Nephron progenitor cell (in vitro differentiated cells): ENCODE measurements at places on chromosomes 5 and 9.

DNA sequence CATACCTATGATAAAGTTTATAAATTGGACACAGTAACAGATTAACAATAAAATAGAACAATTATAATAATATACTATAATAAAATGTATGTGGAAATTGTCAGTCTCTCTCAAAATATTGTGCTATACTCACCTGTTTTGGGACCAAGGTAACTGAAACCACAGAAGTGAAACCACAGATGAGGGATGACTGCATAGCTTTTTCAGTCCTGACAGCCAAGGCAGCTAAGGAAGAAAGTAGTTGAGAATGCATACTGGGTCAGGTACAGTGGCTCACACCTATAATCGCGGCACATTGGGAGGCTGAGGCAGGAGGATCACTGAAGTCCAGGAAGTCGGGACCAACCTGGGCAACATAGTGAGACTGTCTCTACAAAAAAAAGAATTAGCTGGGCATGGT is 8.9 kb downstream of the SRP19 start:
- no peak for DNase-seq

GRCh38 chr5:10580531-10581423 is 16.9 kb downstream of the ANKRD33B start:
- DNase-seq = no peak

DNA sequence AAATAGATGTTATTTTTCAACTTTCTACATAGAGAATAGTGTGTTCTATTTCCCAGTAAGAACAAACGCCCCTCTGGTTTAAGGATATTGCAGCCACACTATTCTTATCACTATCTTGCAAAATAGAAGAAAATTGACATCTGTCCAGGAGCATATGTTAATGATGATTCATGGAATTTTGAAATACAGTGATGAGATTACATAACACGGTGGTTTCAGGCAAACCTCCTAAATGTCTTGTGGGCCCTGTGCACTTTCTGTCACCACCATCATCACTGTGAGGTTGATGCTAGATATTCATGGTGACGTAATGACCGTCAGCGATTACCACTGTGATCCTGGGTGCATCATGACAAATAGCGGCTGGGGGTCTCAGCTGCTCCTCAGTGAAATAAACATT is 48.1 kb downstream of the CFAP90 start:
- no peak for DNase-seq

DNA sequence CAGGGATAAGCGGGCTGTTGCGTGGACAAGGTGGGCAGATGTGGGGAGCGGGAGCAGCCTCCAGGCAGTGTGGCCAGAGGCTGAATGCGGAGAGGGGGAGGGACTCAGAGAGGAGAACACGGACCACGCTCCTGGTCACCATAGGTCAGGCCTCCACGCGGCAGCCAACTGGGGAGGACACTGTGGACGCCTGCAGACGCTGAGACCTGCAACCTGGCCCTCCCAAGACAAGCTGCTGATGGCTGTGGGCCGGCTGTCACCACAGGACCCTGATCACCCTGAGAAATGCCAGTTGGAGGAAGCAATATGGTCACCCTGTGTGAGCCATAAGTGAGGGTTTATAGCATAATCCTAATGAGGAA is 16.8 kb downstream of the LPCAT1 start:
- no peak for DNase-seq

DNA sequence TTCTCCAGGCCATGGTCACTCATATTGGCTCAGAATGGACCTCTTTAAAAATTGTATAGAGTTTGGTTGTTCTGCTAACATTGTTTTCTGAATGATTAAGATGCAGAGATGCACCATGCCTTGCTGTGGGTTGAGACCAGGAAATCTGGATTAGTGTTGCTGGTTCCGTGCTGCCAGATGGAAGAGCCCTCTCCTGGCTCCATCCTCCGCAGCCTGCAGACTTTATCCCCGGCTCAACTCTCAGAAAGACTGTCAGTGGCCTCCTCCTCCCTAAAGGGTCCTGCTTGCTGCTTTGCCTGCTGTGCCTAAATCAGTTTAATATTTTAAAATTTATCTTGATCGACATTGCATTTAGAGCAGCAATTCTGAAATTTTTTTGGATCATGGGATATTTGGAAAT is 196.7 kb downstream of the TENT4A start:
- no peak for DNase-seq

GRCh38 chr5:92886751-92887150 is 694.3 kb downstream of the NR2F1-AS1 start:
- DNase-seq = no peak

- DNase-seq = peak; percentile 25
These were observed 74.6 kb downstream of the MRPL36 start for GRCh38 chr5:1724822-1725602.

- no peak for DNase-seq
These were observed 55.2 kb downstream of the RIC1 start for GRCh38 chr9:5684101-5684500.

- peak; percentile 75 for DNase-seq
These were observed 507.8 kb downstream of the MAT2B start for GRCh38 chr5:164013077-164013670.

DNA sequence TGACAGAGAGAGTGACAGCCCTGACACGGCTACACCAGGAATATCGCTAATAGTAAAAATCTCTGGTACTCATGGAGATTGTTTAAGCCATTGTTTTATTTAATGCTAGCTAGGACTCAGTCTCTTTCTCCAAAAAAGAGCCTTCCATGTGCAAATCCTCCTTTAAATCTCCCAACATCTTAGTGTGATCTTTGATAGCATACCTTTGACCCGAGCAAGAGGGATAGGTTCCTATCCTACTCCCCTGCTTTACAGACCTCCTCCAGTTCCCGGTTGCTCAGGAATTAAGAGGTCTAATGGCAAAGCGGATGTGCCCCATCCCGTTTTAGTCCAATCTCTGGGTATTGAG is 663 bp upstream of the FRMD3 start:
- DNase-seq = no peak

DNA sequence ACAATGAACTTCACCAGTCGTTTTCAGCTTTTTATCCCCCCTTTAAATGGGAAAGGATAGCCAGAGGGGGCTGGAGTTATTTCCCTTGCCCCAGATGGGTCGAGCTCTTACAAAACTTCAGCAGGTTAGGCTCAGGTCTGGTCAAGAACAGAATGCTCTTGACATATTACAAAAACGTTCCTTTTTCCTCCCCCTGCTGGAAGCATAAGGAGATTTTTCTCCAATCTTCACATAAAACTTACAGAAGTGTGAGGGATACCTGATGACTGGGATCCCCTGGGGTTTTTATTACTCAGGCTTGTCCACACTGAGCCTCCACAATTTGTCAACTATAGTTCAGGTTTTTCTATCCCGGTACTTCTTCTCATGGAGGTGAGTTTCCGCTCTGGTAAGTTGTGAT is 60.8 kb downstream of the CSF2 start:
- no peak for DNase-seq

DNA sequence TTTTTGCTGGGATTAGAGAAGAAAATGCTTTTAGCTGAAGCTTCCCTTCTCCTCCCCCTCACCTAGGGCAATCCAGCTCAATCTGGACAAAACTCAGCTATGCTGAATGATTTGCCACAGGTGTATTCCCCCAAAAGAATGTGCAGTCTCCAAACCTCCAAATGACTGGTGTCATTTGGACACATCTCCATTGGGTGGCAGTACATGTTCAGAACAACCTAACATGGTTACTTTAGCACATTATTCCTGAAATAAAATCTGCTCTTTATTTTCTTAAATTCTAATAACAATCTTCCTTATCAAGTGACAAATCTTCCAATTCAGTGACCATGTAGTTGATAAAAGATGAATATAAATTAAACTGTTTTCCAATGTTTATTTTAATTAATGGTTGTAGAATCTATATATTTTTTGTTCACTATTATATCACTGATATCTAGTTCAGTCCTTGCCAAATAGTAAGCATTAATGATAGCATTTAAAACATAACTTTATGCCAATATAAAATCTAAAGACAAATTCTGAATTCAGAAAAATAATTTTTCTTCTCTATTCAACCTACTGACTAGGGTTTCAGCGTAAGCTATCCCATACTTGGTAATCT is 61.3 kb upstream of the MOCS2 start:
- DNase-seq = peak; percentile 15

- DNase-seq = no peak
These were observed 30.9 kb upstream of the LPAR1 start for GRCh38 chr9:111069183-111069582.

DNA sequence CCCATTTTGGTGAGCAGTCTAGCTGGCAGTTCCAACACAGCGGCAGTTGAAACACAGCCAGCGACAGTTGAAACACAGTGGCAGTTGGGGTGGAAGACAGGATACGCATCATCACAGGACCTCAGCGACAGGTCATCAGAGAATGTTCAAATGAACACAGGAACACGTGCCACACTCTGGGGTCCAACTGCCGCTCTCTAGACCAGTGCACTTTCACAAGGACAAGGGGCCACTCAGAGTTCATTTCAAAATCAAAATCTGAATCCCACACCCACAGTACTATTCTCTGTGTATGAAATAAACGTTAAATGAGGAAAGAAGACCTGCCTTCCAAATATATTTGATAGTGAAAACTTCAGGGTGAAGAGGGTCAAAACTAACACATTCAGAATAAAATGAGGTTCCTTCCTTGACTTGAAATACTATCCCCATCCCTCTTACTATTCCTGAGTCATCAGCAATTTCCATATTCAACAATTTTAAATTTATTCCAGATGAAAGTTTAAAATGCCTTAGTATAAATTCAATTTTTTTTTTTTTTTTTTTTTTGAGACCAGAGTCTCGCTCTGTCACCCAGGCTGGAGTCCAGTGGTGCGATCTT is 53.0 kb upstream of the SIMC1 start:
- no peak for DNase-seq

- peak; percentile 32 for DNase-seq
These were observed 19.5 kb upstream of the ANXA1 start for GRCh38 chr9:73132034-73132776.
